ENCODE measurements at places on chromosomes 7 and 10. TPM values are rescaled to one million over a fixed set of nuclear protein-coding genes. Genes with fewer than 3 reads are reported as not detected.

DNA sequence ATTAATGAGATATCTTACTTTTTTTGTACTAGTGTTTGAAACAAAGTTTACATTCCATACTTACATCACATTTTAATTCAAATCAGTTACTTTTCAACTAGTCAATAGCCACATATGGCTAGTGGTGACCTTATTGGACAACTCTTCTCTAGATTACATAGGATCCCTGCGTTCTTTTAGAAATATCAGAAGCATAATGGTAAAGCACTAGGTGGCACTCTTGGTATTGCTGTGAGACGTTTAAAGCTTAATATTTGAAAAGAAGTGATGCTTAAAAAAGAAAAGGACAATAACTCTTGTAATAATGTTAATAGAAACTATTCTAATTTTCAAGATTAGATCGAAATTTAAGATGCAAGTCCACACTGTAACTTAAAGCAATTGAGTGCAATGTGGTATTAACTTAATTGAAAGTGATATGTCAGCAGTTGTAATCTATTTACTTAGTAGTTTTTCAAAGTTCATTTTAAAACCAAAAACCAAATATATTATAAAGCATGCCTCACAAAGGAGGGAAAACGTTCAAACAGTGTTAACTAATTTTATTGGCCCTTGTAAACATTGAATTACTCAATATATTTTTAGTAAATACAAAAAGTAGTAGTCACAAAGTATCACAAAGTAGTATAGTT lies 339.1 kb downstream of the ATRNL1 start:
- no peak for ATAC-seq

DNA sequence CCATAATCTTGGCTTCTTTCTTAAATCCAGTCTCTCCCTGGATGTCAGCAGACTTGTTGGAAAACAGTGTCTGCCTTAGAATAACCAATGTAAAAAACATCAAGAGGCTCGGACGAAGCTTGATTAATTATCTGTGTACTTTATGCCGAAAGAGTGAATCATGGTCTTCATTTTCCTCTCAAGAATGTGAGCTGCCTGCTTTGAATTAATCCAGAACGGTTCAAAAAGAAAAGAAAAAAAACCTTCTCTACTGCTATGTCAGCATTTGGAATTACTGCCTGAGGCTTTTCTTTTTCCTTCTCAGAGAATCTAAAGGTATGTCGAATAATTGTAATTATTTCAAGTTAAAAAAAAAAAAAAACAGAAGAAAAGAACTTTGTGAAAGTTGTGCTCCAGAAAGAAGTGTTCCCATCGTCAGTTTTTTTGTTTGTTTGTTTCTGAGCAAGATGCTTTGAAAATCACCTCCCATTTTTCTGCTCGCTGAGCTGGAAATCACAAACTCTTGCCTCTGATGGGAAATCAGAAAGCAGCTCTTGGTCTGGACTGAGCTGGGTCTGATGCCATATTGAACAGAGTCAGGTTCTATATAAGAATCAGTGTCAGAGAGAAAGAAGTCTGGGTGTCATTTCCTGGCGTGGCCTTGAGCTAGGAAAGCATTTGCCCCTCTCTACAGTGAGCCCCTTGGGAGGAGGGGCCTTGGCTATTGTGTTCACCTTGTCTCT lies 20.2 kb downstream of the PLPP4 start:
- ATAC-seq: peak; percentile 36

The ASIC3 gene
- 3.8 TPM for total RNA-seq

DNA sequence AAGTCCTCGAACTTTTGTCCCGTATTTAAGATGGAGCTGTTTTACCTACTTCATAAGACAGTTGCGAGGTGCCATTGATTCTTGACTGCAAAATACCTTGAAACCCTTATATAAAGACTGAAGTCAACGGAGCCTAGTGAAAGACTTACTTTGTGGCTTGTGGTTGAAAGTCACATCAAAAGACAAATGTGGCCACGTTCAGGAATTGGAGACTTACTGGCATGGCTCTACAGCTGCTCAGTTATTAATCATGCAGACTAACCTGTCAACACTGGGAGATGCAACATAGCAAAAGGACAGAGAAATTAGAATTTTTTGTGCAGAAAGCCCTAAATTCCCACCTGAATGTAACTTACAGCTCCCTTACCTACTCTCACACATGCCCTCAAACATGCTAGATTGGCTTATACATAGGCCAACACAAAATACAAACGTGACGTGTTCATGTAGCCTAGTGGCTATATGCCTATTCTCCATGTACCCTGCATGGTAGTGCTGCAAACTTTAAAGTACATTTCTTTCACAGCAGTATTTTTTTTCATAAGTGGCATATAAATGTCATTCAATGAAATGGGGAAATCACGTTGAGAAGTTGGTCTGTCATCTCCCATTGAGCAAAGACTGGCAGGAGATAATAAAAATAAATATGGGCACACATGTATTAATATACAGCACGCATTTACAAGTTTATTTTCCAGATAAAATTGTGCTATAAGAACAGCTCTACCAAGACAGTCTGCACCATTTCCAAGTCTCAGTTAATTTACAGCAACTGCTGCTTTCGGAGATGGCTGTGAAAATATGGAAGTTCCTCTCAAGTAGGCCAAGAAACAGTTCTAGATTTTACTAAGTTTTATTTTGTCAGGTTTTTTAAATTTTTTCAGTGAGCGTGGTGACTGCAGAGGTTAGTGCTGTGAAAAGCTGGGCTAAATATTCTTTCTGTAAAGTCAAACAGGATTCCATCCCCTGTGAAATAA lies 170.4 kb upstream of the C7orf33 start:
- ATAC-seq: no peak

The TEX36 gene
- 0.46 TPM for total RNA-seq

The LRRC18 gene
- not detected for total RNA-seq

DNA sequence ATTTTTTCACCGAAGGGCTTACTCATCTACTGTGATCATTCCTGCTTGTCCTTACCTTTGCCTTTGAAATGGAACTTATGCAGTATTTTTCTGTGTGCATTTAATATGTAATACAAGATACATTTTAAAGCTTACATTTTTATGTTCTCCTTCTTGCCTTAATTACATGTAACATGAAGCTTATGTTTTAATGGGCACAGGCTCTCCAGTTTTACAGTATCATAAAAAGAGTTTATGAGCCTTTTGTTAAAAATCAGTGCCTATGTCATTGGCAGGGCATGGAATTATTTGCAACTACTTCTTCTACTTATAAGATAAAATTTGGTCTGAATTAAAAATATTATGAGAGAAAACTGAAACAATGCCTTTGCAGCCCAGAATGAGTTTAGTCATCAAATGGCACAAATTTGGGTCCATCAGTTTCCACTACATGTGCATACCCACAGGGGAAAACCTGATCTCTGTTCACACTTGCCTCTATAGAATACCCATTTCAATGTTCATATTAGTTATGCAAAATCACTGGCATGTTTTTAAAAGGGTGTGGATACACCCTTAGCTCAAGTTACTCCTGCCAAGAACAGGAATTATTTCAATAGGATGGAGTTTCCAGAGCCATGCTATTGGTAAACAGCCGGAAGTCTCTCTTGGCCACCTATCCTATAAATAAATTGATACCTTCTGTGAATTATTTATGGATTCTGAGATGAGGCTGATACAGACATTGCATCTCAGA lies 27.9 kb upstream of the WNT16 start:
- ATAC-seq: no peak

Measured in motor neuron (in vitro differentiated cells).